ENCODE measurements at places on chromosomes 5 and 9.

DNA sequence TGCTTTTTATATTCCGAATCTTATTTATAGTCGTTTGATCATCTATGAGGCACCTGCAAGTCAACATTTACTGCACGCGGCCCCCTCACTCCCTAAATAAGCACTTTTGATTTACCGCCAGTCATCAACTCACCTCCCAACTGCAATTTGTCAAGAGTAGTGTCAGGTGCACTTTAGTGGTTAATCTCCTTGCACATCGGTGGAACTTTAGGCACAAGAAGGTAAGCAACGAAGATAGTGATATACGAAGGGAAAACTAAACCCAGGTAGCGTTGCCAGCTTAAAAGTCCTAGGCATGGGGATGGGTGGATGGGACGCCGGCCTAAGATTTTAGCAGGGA lies 513 bp upstream of the RNF180 start:
- DNase-seq = no peak
- H3K36me3 ChIP-seq = no peaks in the 10 kb centered on the region
- H3K27me3 ChIP-seq = peaks cover 36% of the 10 kb centered on the region
- peak overlapping the region; percentile 86 for H3K27ac ChIP-seq
- peaks cover 11% of the 10 kb centered on the region for H3K4me1 ChIP-seq
- H3K4me3 ChIP-seq = peak overlapping the region; percentile 83

- peaks cover 44% of the 10 kb centered on the region for H3K4me1 ChIP-seq
- no peaks in the 10 kb centered on the region for H3K27me3 ChIP-seq
- DNase-seq = peak; percentile 87
- peak overlapping the region; percentile 68 for H3K4me3 ChIP-seq
- H3K36me3 ChIP-seq = no peaks in the 10 kb centered on the region
Observed at GRCh38 chr9:127608104-127608966, 3.7 kb upstream of the STXBP1 start.

DNA sequence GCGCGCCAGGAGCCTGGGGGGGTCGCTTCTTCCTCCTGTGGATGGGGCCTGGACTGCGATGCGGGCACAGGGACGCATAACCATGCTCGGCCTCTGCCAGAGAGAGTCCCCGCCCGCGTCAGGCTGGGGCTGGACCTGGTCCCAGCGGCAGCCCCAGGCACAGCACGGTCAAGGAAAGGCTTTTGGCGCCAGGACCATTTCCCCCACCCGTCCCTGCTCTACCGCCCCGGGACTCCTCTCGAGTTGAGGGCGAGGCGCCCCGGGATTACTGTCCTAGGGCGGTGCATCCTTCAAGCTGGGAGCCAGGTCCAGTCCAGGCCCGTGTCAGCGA lies 341 bp downstream of the MXD3 start:
- H3K27ac ChIP-seq = peak overlapping the region; percentile 43
- H3K27me3 ChIP-seq = no peaks in the 10 kb centered on the region
- peaks cover 7% of the 10 kb centered on the region for H3K36me3 ChIP-seq

GRCh38 chr5:173532689-173533250 lies 83.7 kb downstream of the BOD1 start:
- peaks cover 20% of the 10 kb centered on the region for H3K27me3 ChIP-seq
- no peak overlapping the region for H3K27ac ChIP-seq
- no peaks in the 10 kb centered on the region for H3K36me3 ChIP-seq
- H3K4me1 ChIP-seq = no peaks in the 10 kb centered on the region
